Amniotic stem cell (primary cell): ENCODE measurements at places on chromosomes 4 and X.

DNA sequence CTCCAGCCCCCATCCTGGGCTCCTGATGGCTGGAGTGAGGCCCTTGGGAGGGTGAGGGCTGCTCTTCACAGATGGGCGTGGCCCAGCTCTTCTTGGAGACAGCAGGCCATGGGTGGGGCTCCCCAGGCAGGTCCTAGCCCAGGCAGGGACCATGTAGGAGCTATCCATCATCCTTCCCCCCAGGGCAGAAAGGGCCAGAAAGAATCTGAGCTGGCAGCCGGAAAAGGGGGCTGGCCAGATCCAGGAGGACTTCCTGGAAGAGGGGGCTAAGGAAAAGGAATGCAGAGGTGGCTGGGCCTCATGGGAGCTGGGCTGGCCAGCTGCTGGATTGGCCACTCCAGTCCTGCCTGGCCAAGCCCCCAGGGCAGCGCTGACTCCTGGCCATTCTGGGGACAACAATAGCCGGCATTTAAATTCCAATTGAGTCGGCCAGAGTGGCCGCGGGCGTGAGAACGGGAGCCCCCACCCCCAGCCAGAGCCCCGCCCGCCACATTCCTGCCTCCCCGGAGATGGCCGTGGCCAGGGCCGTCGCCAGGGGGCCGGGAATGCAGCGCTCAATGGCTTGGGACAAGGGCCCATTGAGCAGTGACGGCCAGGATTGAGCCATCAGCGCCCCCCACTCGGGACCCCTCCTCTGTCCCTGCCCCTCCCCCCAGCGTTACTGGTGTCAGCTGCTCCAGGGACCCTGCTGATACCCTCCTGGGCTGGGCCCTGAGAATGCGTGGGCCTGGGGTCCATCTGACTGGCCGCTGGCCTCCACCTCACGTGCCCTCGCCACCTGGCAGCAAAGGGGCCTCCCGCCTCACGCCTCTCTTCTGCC lies 15.1 kb upstream of the FGFR3 start:
- DNase-seq: no peak

- no peak for DNase-seq
Observed at GRCh38 chrX:155966876-155967275, 30.6 kb upstream of the IL9R start.

- DNase-seq: no peak
Observed at GRCh38 chr4:82737354-82737753, 61.2 kb downstream of the SCD5 start.

DNA sequence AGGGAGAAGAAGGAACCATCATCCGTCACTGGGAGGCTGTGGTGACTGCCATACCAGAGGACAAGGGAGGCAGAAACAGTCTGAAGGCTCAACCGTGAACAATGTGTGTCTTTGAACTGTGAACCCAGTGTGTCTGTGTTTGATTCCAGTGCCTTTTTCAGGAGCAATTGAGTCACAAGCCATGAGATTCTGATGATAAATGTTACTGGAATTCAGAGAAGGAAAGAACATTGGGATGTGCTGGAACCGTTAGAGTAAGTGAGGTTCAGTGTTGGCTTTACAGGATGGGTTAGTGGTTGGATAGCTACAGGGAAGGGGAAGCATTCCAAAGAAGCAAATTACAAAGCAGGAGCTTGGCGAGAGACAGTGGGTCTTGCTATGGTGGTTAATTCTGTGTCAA lies 464.4 kb downstream of the TRIML1 start:
- DNase-seq: no peak

DNA sequence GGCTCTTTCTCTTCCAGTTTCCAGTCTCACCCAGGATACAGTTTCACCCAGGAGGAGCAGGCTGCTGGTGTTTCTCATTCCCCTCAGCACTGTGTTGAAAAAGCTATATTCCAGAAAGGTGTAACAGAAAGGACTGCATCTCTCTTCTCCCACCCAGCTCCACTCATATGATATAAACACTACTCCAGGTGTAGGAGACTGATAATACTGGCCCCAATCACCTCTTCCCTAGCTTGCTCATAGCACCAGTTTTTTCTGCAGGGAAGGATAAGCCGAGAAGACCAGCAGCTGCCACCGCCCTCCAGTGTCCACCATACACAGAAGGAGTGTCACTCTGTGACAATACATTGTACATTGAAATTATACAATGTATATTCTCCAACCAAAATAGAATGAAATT lies 105.5 kb upstream of the STK26 start:
- no peak for DNase-seq

DNA sequence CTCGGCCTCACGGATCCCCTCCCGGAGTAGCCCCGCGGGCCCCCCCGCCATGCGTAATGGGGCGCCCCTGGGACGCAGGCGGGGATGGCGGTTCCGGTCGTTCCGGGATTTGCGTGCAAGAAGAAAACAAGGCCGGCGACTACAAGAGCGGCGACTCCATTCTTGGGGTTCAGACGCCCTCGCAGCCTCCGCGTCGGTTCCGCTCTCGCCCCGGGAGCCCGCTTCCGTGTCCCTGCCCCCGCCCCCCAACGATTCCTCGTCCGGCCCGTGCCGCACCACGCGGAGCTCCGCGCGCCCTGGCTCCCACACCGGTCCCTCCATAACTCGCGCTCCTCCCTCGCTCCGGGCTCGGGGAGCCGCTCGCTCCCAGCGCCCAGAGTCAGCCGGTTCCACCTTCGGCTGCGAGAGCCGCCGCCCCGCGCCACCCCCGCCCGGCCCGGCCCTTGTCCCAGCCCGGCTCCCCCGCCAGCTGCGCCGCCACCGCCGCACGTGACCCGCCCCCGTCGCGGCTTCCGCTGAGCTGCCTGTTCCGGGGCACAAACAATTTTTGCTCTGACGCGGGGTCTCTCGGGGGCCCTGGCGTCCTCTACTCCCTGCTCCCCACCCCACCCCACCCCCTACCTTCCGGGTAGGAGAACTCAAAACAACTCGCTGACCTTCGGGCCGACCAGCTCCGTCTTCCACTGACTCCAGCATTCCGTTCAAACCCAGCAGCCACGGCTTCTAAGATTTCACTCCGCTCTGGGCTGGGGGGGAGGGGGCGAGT lies 78.8 kb upstream of the BCOR start:
- no peak for DNase-seq

DNA sequence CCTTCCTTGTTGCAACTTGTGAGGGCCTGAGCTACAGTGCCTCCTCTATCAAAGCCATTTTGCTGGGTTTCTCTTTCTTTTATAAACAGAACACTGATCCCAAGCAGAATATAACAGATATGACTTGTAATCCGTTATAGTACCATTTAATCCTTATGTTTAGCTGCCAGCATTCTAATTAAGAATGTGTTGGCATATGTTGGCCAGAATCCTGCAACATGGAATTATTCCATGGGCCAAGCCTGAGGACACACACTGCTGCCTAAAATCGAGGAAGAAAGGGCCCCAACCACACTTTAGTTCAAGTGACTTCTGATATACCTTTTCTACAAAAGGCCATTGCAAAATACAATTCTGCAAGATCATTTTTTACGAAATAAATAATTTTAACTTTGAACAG lies 28.0 kb downstream of the PALLD start:
- DNase-seq: no peak

GRCh38 chr4:38078590-38079421 lies 118.6 kb downstream of the PTTG2 start:
- peak; percentile 38 for DNase-seq

- DNase-seq: no peak
Observed at GRCh38 chrX:15158736-15159406, 111.0 kb downstream of the ASB9 start.

DNA sequence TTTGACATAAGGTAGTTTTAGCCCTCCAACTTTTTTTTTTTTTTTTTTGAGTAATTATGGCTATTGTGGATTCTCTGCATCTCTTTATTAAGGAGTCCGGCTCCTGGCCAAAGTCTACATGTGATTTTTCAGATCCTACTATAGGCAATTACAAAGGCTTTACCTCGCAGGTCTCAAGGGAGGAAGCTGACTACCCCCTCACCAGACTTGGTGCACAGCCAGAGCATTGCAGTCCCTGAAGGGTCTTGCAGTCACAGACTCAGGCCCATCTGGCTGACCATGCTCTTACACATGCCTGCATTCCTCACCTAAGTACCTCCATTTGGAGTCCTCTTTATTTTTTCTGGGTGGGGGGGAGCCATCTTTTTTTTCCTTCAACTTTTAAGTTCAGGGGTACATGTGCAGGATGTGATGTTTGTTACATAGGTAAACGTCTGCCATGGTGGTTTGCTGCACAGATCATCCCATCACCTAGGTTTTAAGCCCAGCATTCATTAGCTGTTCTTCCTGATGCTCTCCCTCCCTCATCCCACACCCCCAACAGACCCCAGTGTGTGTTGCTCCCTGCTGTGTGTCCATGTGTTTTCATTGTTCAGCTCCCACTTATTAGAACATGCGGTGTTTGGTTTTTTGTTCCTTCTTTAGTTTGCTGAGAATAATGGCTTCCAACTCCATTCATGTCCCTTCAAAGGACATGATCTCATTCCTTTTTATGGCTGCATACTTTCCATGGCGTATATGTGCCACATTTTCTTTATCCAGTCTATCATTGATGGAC lies 88.4 kb upstream of the STIM2 start:
- no peak for DNase-seq

GRCh38 chrX:65635822-65636221 lies 31.6 kb upstream of the MSN start:
- DNase-seq: no peak

- DNase-seq: no peak
Observed at GRCh38 chr4:113050371-113050755, 910 bp downstream of the ANK2 start.

- no peak for DNase-seq
Observed at GRCh38 chr4:83751336-83751949, 215.5 kb downstream of the GPAT3 start.

DNA sequence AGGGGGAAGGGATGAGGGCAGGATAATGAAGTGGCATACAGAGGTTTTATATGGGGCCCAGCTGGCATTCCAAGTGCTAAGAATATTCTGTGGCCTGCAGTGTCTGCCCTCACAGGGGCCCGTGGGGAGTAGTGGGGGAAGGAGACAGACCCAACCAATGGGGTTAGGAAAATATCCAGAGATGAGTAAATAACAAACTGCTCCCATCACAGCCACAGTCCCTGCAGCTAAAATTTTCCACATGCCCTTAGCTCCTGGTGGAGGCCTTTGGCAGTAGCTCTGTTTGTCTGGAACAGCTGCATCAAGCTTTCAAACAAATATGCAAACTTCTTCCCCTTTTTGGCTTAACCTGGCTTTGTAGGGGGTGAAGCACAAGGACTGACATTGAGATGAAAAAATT lies 3.1 kb downstream of the SRPX2 start:
- no peak for DNase-seq

GRCh38 chr4:144547678-144548298 lies 98.2 kb upstream of the HHIP start:
- no peak for DNase-seq

- DNase-seq: no peak
Observed at GRCh38 chrX:118474586-118474985, 21.0 kb upstream of the DOCK11 start.

DNA sequence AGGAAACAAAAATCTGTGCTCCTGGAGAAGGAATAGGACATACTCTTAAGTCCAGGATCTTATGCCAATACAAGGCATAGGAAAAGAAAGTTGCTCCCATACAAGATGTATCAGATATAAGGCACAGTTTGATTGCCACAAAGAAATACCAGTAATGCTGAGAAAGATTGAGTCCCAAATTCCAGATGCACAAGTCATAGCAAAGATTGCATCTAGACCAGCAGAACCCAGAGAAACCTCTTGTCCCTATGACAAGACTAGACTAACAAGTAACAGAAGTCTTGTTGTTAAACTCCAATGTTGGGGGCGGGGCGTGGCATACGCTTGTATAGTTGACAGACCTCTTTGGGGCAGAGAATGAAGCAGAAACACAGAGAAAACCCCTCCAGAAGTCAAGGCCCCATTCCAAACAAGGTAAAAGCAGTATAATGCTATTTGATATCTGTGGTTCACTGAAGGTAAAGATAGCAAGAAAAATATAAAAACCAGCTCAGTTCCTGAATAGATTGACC lies 671.5 kb upstream of the GRIA3 start:
- no peak for DNase-seq

- no peak for DNase-seq
Observed at GRCh38 chr4:147779451-147779850, 47.6 kb downstream of the ARHGAP10 start.

GRCh38 chr4:48504352-48504751 lies 14.3 kb downstream of the ZAR1 start:
- DNase-seq: no peak

DNA sequence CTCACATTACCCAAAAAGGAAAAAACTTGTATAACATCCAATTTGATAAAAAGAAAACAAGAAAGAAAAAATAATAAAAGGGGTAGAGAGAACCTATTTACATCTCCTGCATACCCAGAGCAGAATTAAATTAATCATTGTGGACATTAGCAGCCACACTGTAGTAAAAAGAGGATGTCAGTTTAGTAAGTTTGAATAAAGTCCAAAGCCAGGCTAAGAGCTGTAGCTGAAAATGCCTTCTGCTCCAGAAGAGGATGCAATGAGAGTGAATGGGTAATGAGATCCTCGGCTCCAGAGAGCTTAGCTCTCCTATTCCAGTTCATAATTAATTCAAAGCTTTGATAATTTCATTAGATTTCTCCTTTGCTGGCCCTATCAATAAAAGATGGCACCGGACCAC lies 78.2 kb downstream of the SLC10A7 start:
- DNase-seq: no peak

GRCh38 chrX:79630033-79631009 lies 263.2 kb upstream of the ITM2A start:
- DNase-seq: no peak

DNA sequence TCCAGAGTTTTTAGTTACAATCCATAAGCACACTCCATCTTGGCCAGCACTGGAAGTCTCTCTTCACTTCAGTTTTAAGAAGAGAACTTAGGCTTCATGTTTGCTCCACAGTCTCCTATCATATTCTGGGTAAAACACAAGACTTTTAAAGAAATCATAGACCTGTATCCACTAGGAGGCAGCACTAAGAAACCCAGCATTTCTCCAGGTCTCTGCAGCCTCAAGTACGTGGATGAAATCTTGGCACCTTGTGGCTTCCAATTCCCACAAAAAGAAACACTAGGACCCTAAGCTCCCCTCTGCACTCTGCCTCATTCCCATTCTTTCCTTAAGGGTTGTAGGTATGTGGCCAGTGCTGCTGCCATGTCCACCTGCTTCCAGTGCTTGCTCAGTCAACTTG lies 367.3 kb upstream of the CASK start:
- DNase-seq: no peak

DNA sequence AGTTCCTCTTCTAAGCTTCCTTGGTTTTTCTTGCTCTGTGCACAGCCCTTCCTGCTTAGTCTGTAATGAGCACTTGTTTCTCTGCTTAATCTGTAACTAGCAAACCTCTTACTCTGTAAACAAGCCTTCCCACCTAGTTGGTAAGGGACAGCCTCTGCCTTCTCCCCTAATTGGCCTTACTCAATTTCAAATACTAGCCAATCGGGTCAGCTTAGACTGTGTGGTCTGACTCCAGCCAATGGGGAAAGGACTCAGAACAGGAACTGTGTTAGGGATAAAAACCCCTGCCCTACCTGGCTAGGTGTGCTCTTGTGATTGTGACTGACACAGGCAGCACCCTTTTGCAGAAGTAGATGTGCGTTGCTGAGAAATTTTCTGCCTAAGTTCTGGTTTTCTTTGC lies 136.5 kb upstream of the AADAT start:
- DNase-seq: no peak

GRCh38 chrX:150879855-150880807 lies 18.3 kb downstream of the CD99L2 start:
- DNase-seq: no peak

- DNase-seq: peak; percentile 13
Observed at GRCh38 chr4:52982255-52982945, 120.3 kb downstream of the RASL11B start.

- DNase-seq: peak; percentile 92
Observed at GRCh38 chr4:185305979-185306442, 89.7 kb downstream of the LRP2BP start.
